Mesothelial cell of epicardium (in vitro differentiated cells): ENCODE measurements at places on chromosomes 4 and X. TPM values are rescaled to one million over a fixed set of nuclear protein-coding genes. Genes with fewer than 3 reads are reported as not detected.

DNA sequence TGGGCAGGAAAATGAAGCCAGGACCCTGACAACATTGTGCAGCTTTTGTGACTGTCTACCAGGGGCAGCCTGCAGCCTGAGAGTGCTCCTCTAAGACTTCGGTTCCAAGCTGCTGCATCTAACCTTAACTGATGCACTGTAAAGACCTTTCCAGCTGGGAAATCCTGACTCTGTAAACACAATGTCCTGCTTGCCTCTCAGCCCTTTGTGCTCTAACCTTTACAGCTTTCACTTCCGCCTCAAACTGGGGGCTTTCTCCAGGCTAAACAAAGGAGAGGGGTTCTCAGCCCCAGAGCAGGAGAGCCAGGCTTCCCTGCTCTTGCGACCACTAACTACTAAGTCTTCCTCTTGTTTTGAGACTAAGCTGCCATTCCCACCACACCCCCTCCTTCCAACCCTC lies 19.3 kb upstream of the RASL11B start:
- DNase-seq, result no peak

DNA sequence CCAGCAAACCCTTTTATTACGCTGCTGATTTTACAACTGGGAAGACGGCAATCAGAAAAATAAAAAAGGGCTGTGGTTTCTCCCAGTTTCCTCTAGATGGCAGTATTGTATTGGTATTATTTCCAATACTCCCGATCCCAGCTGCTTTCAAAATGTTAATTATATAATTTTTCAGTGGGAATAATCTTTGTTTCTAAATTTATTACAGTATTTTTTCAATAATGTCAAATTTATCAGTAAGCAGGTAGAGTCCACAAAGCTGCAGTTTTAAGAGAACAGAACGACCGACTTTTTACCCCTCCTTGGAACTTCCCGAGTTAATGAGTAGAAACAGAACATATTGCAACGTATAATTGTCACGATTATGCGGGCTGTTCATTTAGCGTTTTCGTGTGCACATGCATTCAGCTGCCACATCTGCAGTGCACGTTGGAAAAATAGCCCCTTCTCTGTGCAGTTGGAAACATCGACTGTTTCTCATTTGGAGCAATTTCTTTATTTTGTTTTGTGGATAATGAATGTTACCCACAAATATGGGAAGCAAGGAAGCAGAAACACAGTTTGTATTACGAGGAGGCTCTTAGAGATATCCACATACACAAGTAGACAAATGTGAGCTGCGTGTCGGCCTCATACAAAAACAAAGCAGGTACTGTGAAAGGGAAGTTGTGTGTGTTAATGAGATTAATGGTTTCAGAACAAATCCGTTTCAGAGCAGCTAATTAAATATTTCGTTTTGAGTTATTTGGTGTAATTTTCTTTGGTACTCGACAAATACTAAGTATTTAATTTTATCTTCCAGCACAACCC lies 188.0 kb downstream of the STIM2 start:
- DNase-seq, result no peak

GRCh38 chrX:149903889-149904748 lies 23.1 kb downstream of the MAGEA8 start:
- DNase-seq, result no peak

DNA sequence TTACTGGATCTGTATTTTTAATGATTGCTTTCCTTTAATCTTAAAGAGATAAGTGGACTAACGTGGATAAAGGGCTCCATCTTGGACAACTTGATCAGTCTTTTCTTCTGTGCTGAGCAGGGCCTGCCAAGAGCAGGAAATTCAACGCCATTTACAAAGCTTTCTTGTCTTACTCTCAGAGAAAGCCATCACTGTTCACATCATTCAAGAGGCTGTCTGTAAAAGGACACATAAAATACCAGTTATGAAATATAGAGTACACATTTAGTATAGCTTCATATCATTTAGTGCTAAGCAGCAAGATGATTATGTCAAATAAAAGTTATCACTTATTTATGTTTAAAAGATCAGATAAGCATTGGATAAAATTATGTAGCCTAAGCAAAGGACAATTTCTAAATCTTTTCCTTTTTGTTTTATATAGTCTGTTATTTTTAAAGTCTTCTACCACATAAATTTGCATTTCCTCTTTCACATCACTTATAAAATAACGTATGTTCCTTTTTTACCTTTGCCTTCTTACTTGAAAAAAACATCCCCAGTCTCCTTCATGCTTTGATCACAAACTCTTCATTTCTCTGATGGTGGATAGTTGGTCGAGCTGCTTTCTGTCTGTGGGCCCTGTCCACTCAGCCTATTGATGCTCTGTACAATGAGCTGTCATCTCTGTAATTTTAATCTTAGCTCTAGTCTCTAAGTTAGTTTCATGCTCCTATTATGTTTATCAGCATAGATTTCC lies 2.1 kb upstream of the CCNG2 start:
- DNase-seq, result no peak

- no peak for DNase-seq
These were observed 253.9 kb upstream of the PPARGC1A start for GRCh38 chr4:24143741-24144140.

DNA sequence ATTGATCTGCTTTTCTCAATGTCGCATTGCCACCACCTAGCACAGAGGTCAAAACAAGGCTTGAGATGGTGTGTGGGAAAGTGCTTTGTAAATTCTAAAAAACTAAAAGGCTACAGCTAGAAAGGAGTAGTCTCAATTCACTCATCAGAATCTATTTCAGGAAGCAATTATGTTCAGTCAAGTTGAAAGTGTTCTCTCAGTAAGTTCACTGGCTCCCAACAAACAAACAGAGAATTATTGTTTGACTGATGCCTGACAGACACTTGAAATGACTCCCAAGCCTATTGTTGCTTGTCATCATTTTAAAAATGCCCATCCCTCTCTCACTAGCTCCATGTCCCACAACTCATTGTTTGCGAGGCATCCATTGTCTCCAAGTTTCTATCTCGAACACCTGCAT lies 419.6 kb upstream of the CPEB2 start:
- DNase-seq, result no peak

DNA sequence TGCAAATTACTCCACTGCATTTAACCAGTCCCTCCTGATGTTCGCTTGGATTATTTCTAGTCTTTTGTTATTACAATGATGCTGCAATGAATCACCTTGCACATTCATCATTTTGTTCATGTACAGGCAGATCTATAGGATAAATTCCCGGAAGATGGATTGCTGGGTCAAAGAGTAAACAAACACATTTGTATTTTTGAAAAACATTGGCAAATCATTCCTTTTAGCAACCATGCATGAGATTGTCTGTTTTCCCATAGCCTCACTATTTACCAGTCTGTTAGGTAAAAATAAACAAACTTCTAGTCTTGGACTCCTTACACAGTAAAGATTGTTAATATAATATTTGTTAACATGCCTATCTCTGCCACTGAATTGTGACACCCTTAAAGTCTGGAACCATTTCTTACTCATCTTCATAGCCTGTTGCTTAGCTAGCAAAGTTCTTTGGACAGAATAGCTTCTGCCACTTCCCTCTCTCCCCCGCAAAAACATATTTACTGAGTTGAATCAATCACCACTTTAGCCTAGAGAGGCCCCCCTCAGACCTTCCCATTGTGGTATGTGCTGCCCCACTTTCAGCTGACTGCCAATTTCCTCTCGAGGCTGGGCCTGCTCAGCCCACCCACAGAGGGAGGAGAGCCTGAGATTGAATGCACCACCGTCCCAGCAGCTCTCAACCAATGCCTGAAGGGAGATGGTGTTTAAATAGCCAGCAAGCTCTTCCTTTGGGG lies 108.4 kb upstream of the ATXN3L start:
- no peak for DNase-seq

DNA sequence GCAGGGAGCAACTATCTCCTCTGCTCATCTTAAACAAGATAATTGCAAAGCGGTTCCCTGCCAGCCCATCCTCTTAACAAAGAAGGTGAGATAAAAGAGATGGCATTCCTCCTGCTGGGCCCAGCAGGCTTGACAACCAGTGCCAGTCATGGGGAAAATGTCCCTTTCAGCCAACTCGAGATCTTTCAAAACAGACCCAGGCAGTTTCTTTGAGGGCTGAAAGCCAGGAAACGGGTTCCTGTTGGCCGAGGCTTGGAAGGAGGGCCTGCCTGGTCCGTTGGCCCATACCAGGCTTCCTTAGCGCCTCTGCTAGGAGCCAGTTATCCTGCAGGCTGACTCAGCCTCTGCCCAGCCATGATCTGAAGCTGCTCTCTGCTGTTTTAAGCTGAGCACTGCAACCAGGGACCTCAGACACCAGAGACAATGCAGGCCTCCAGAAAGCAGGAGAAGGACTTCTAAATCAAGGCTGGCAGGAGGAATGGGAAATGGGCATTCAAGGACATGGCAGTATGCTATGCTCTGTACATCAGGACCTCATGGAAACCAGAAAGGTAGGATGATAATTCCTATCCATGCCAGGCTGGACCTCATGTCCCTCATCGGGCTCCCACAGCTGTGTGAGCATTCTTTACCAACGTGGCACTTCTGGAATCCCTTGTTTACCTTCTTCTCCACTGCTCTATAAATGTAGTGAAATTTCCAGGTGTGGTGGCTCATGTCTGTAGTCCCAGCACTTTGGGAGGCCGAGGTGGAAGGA lies 42.4 kb upstream of the SLC2A9 start:
- no peak for DNase-seq

- DNase-seq, result no peak
These were observed 106.3 kb downstream of the AFF1 start for GRCh38 chr4:87041141-87041540.

DNA sequence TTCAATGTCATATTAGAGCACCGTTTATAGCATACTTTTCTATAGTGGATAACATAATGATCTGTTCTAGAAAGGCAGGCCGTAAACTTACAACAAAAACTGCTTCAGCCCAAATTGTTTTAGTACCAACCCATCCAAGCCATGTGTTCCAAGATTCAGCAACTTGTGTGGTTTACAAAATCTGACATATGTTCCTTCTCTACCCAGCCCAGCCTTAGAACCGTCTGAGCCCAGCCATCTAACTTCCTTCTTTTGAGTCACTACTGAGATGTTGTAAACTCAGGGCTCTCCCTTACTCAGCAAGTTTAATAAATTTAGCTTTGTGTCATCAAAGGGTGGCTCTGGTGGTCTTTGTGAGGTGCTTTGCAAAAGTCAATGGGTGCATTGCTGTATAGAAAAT lies 32.4 kb upstream of the REPS2 start:
- DNase-seq, result no peak

DNA sequence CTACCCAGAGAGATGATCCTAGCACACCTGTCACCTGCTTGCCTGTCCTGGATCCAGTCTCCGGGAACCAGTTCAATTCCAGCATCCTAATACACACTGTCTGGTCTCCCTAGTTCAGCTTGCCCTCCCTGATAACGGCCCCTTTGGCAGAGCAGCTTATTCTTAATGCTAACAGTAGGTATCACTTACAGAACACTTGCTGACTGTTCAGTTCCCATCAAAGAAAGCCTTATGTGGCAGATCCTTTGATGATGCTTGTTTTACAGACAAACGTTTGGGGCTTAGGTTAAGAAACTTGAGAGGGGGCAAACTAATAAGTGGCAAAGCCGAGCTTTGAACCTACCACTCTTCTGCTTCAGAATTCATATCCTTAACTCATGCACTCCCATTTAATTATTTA lies 890 bp downstream of the RASSF6 start:
- DNase-seq, result no peak

GRCh38 chrX:55489314-55490009 lies at the start of gene USP51:
TSS of gene USP51 (minus strand) at chrX:55489848. CDS start at chrX:55488939, 909 bp downstream.
- no peak for DNase-seq

Gene AREG
- 1.3 to 1.7 TPM (median 1.5 TPM) in 3 replicates for total RNA-seq
